NCI-H1092 treated with DMSO at 0.1 percent for 48 hours (cell line): ENCODE measurements at places on chromosomes 3 and 15.

DNA sequence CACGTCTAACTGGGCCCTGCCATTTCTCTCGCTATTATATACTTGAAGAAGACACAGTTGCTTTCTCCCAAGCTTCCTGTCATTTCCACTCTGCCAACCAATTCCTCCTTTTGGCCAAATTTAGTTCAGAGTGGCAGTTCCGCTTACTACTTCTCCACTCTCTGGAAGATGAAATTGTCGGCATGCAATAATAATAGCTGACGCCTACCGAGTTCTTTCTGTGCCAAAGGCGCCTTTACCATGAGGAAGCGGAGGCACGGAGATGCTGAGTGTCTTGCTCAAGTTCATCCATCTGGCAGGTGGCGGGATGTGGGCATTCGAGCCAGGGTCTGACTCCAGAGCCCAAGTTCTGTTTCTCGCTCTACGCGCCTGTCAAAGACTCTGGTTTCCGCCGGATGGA is 14.6 kb upstream of the NRROS start:
- DNase-seq: no peak

DNA sequence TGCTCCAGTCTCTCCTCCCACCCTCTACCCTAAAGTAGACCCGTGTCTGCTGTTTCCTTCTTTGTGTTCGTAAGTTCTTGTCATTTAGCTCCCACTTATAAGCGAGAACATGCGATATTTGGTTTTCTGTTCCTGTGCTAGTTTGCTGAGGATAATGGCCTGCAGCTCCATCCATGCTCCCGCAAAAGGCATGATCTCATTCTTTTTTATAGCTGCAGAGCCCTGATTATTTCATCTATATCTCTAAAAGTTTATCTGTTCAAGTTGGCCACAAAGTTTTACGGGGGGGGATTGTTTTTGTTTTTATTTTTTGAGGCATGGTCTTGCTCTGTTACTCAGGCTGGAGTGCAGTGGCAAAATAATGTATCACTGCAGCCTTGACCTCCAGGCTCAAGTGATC is 4.4 kb upstream of the NEO1 start:
- DNase-seq: no peak

DNA sequence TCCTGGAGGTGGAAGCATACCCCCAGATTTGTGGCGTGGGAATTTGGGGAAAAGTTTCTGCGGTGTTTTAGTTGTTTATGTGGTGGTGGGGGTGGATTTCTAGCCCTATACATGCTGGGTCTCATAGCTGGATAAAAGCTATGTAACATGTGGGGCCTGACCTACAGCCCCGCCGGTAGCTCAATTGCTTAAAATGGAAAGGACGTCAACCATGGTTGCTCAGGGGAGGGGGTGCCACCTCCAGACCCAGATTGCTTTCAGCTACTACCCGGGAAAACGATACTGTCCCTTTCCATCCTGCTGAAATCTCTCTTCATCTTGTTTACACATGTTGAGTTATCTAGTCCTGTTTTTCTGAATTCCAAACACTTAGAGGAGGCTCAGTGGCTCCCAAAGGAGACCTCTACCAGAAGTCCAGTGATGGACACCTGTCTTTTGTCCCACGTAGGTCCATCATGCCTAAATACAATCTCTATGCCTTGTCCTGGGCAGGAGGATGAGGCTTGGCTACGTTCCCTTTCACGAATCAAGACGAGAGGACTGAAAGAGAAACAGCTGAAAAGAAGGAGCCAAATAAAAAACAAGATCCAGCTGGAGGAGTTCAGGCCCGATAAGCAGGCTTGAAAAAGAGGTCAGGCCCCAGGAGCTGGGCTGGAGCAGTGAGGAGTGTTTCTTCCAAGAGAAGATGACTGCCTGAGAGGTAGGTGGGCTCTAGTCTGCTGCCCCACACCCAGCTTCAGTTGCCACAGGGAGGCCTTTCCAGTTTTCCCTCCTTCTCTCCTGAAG is 72.1 kb upstream of the TPRG1 start:
- DNase-seq: no peak

GRCh38 chr3:141255137-141255845 is 23.7 kb downstream of the PXYLP1 start:
- DNase-seq: no peak

GRCh38 chr15:85716261-85716660 is 78.5 kb downstream of the KLHL25 start:
- no peak for DNase-seq

DNA sequence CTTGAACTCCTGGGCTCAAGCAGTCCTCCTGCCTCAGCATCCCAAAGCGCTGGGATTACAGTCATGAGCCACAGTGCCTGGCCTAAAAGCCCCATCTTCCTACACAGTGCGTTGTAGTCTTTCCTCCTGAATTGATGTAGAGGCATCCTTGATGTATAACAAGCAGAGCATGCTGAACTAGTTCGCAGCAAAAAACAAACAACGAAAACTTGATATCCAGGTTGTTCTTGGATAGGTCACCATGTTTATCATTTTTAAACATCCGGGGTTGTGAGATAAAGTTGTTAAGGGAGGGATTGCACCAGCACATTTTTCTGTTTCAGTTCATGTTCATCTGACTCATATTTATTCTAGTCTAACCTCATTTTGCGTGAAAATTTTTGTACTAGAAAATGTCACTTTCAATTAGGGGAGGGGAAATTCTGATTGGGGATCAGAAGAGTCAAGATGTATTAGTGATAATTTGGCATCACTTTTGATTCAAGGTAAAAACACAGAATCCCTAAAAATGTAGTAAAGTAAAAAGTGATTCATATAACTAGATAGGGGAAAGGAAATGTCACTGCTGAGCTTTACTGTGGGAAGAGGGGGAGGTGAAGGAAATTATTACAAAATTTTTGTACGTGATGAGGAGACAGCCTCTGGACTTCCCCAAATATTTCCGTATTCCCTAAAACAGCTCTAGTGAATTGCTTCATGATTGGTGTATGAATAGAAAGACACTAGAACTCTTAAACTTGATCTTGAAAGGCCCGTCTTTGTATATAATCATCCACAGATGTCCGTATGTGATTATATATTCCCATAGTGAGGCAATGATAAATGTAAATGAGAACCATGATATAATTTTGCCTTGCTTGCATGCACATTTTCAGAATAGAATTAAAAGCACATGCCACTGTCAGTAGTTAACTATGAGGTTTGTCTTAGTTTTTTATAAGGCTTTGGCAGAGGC is 22.9 kb downstream of the RAB8B start:
- no peak for DNase-seq
